ENCODE measurements at places on chromosomes 6 and 20. TPM values are rescaled to one million over a fixed set of nuclear protein-coding genes. Genes with fewer than 3 reads are reported as not detected.

Gene SIRPB2
- total RNA-seq, result not detected

Gene CLPSL2
- total RNA-seq, result not detected

Gene SCRT2
- not detected for total RNA-seq

Gene LGSN
- total RNA-seq, result not detected

Gene CFAP61
- not detected for total RNA-seq

Gene ARHGAP40
- total RNA-seq, result 0.50 TPM

Gene ESF1
- 14.0 TPM for total RNA-seq

Gene XRN2
- total RNA-seq, result 59.6 TPM

Gene OTOR
- not detected for total RNA-seq

Gene MMP24
- total RNA-seq, result 0.71 TPM

DNA sequence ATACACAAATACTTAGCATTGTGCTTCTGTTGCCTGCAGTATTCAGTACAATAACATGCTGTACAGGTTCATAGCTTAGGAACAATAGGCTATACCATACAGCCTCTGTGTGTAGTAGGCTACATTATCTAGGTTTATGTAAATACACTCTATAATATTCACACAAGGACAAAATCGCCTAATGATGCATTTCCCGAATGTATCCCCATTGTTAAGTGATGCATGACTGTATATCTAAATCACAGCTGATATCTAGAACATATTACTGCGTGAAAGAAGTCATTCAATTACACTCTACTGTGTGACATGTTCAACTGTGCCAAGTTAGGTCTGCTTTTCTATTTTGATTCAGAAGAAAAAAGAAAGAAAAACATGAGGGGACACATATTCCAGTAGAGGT, 633.5 kb downstream of the RFPL4B start:
- H3K27me3 ChIP-seq, result no peaks in the 10 kb centered on the region
- H3K4me3 ChIP-seq, result no peak overlapping the region
- no peak for DNase-seq
- H3K36me3 ChIP-seq, result peaks cover 11% of the 10 kb centered on the region
- H3K4me1 ChIP-seq, result peaks cover 46% of the 10 kb centered on the region

GRCh38 chr20:60272790-60273189, 314.6 kb downstream of the CDH26 start:
- H3K4me3 ChIP-seq, result no peak overlapping the region
- H3K27ac ChIP-seq, result no peak overlapping the region

- H3K27me3 ChIP-seq, result peaks cover 2% of the 10 kb centered on the region
- no peak for DNase-seq
- H3K36me3 ChIP-seq, result no peaks in the 10 kb centered on the region
Measured at GRCh38 chr6:11253594-11253993, 21.1 kb upstream of the NEDD9 start.

DNA sequence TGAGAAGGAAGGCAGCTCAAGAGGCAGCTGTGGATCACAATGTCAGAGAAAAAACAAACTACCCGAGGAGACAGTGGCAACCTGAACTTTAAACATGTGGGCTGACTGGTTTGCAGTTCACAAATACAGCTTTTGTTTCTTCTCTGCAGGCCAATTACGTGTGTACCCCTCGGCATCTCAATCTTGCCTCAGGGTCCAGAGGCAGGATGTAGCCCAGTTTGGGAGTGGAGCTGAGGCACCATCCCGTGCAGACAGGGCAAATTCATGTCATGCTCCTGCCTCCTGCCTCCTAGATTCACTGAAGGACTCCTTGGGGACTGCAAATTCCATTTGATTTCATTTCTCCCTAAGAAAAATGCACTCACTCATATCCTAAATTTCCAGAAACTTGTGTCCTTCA, 94.2 kb upstream of the KCNK16 start:
- H3K4me1 ChIP-seq, result no peaks in the 10 kb centered on the region
- DNase-seq, result no peak
- H3K36me3 ChIP-seq, result no peaks in the 10 kb centered on the region
- H3K27me3 ChIP-seq, result no peaks in the 10 kb centered on the region
- no peak overlapping the region for H3K4me3 ChIP-seq
- H3K27ac ChIP-seq, result no peak overlapping the region

DNA sequence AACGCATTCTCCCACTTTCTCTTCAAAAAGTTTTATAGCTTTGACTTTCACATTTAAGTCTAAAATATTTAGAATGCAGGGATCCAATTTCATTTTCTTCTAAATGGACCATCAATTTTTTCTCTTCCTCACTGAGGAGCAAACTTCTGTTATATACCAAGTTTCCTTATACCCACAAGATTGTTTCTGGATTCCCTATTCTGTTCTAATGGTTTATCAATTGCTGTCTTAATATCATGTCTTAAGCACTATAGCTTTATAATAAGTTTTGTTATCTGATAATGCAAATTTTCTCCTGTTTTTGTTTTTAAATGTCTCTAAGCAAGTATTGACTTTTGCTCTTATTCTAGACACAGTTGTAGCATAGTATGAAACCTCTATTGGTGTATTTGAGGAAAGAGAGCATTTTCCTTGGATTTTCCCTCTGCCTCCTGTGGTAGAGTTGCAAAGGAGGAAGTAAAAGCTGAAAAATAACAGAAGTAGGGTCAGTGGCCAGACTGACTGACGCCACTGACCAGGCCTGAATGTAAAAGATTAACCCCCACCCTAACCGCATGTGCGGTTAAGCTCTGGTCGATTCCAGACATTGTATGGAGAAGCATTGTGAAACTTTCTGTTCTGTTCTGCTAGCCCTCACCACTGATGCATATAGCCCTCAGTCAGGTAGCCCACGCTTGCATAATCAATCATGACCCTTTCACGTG, 40.3 kb downstream of the GPX5 start:
- no peak for DNase-seq
- no peaks in the 10 kb centered on the region for H3K36me3 ChIP-seq
- no peak overlapping the region for H3K4me3 ChIP-seq
- H3K4me1 ChIP-seq, result no peaks in the 10 kb centered on the region
- peaks cover 1% of the 10 kb centered on the region for H3K27me3 ChIP-seq
- no peak overlapping the region for H3K27ac ChIP-seq

- no peaks in the 10 kb centered on the region for H3K36me3 ChIP-seq
- no peak for DNase-seq
- no peak overlapping the region for H3K4me3 ChIP-seq
- H3K27ac ChIP-seq, result no peak overlapping the region
- H3K4me1 ChIP-seq, result no peaks in the 10 kb centered on the region
Measured at GRCh38 chr20:14816471-14816870, 479.1 kb upstream of the FLRT3 start.

DNA sequence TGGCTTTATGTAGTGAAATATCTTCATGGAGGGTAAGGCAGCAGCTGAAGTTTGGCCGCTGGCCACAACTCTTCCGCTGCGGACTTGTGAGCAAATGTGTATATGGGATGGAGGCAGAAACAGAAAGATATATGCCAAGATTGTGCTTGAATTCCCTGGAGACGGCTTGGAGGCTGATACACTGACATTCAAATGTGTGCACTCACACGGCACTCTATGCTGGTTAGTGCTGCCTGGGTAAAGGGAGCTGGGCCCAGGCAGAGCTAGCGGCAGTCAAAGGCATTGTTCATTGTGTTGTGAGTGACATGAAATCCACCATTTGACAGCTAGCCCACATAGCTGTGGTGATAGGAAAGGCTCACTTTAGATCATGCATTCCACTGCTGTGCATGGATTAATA, 202.7 kb downstream of the CLIC5 start:
- no peak for DNase-seq
- H3K36me3 ChIP-seq, result no peaks in the 10 kb centered on the region
- peaks cover 34% of the 10 kb centered on the region for H3K4me1 ChIP-seq

- DNase-seq, result peak; percentile 93
- peaks cover 34% of the 10 kb centered on the region for H3K4me1 ChIP-seq
- H3K27ac ChIP-seq, result peak overlapping the region; percentile 79
- H3K27me3 ChIP-seq, result no peaks in the 10 kb centered on the region
- peak overlapping the region; percentile 60 for H3K4me3 ChIP-seq
- no peaks in the 10 kb centered on the region for H3K36me3 ChIP-seq
Measured at GRCh38 chr6:158894193-158894592, 75.0 kb upstream of the EZR start.

DNA sequence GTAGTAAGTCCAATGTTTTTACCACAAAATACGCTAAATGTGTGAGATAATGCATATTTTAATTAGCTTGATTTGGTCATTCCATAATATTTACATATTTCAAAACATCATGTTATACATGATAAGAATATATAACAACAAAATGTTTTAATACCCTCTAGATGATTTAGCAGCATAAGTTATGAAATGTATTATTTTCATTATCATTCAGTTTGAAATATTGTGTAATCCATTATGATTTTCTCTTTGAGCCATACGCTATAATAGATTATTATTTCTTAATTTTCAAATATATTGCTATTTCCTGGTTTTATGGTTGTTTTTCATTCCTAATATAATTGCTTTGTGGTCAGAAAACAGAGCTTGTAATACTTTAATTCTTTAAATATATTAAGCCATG, 163.3 kb upstream of the KCNQ5 start:
- no peaks in the 10 kb centered on the region for H3K27me3 ChIP-seq
- no peak for DNase-seq
- H3K27ac ChIP-seq, result no peak overlapping the region
- H3K4me1 ChIP-seq, result peaks cover 16% of the 10 kb centered on the region
- no peak overlapping the region for H3K4me3 ChIP-seq

- no peaks in the 10 kb centered on the region for H3K36me3 ChIP-seq
- H3K4me3 ChIP-seq, result no peak overlapping the region
- H3K27ac ChIP-seq, result no peak overlapping the region
- DNase-seq, result no peak
Measured at GRCh38 chr20:59752704-59753460, 148.5 kb downstream of the PHACTR3 start.

DNA sequence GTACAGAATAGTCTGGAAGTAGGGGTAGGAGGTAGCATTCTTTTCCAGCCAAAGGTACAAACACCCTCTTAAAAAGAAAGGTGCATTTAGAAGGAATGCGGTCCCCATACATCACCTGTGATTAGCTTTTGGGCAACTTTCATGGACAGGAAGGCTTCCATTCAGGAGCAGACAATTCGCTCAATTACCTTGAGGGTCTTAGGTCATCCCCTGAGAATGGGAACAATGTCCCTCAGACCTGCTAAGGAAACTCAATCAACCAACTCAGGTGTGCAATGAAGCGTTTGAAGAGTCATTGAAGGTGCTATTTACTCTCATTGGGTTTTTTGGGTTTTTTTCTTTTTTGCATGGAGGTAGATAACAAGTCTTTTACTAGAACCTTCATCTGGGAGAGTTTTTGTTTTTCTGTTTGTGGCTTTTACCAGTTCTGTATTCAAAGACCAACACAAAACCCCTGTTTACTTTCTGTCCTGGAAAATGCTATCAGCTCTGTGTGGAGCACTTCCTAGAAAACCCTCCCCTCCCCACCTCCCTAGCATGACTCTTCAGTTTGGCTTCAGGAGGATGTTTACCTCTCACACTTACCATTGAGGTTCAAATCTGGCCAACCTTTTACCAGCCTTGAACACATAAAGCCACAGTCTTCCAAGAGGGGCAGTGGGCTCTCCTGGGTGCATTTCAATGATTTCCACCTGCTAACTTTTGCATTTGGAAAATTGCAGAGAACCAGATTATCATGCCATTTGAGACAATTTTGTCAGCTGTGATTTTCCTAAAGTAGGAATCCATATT, 271.2 kb upstream of the PRDM1 start:
- H3K36me3 ChIP-seq, result no peaks in the 10 kb centered on the region
- H3K4me1 ChIP-seq, result peaks cover 18% of the 10 kb centered on the region
- DNase-seq, result no peak
- H3K4me3 ChIP-seq, result no peak overlapping the region
- H3K27ac ChIP-seq, result no peak overlapping the region
- H3K27me3 ChIP-seq, result peaks cover 2% of the 10 kb centered on the region

- no peak overlapping the region for H3K4me3 ChIP-seq
- no peak overlapping the region for H3K27ac ChIP-seq
- no peaks in the 10 kb centered on the region for H3K36me3 ChIP-seq
- no peaks in the 10 kb centered on the region for H3K27me3 ChIP-seq
- H3K4me1 ChIP-seq, result peaks cover 12% of the 10 kb centered on the region
Measured at GRCh38 chr20:5172167-5172601, 45.4 kb downstream of the CDS2 start.

DNA sequence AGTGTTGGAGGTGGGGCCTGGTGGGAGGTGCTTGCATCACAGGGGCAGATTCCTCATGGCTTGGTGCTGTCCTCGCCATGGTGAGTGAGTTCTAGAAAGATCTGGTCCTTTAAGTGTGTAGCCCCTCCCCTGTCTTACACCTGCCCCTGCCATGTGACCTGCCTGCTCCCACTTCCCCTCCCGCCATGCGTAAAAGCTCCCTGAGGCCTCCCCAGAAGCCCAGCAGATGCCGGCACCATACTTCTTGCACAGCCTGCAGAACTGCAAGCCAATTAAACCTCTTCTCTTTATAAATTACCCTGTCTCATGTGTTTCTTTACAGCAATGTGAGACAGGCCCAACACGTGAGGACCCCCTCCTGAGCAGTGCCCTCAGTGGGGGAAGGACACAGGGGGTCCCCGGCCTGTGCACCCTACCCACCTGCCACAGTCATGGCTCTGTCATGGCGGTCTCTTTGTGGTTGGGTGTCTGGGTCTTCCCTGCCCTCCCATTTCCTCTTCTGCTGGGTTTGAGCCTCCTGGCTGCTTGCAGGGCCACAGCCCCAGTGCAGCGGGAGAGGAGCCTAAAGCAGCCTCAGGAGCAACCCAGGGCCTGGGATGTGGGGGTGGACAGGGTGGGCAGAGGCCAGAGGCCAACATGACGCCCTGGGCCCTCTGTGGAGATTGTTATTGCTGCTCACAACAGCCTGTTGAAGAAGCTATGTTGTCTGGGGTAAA, 87.2 kb upstream of the QKI start:
- no peak overlapping the region for H3K4me3 ChIP-seq
- H3K27ac ChIP-seq, result no peak overlapping the region
- DNase-seq, result no peak

DNA sequence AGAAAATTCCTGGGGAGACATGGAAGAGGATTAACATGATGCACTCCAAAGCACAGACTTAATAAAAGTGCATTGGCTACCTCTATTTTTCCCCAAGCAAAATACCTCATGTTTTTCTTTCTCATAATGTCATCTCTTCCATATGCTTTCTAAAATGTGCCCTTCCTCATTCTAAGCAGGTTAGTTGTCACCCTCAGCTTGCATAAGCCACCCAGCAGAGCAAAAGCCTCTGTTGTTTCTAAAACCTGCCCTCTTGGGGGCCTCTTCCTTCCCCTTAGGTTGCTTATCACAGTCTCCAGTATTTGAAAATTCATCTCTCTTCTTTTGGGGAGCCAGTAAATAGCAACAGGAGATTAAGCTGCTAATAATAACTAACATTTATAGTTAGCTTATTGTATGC, 183.6 kb upstream of the FLRT3 start:
- no peak for DNase-seq
- H3K4me3 ChIP-seq, result no peak overlapping the region
- H3K4me1 ChIP-seq, result no peaks in the 10 kb centered on the region
- H3K27ac ChIP-seq, result no peak overlapping the region

GRCh38 chr6:20115246-20115980, 96.9 kb downstream of the MBOAT1 start:
- peaks cover 6% of the 10 kb centered on the region for H3K4me1 ChIP-seq
- no peak overlapping the region for H3K27ac ChIP-seq
- no peaks in the 10 kb centered on the region for H3K27me3 ChIP-seq

- peaks cover 17% of the 10 kb centered on the region for H3K36me3 ChIP-seq
- H3K27me3 ChIP-seq, result peaks cover 1% of the 10 kb centered on the region
Measured at GRCh38 chr6:111468329-111469012, 14.5 kb downstream of the REV3L start.

- H3K4me3 ChIP-seq, result no peak overlapping the region
- DNase-seq, result no peak
- H3K36me3 ChIP-seq, result no peaks in the 10 kb centered on the region
- H3K27ac ChIP-seq, result no peak overlapping the region
- no peaks in the 10 kb centered on the region for H3K27me3 ChIP-seq
Measured at GRCh38 chr20:19396460-19397081, 184.1 kb downstream of the SLC24A3 start.
